ENCODE measurements at places on chromosomes 12 and 14.
A peak's percentile ranks its signal among the peaks of the same experiment; 100 is the strongest.

GRCh38 chr12:106064721-106065021 is 74.1 kb downstream of the NUAK1 start:
- no peaks in the 10 kb centered on the region for H3K4me1 ChIP-seq
- no peak for DNase-seq
- H3K27me3 ChIP-seq = no peaks in the 10 kb centered on the region
- no peak overlapping the region for H3K4me3 ChIP-seq
- no peaks in the 10 kb centered on the region for H3K36me3 ChIP-seq

GRCh38 chr14:38073641-38074040 is 134.1 kb upstream of the SSTR1 start:
- H3K27me3 ChIP-seq = peaks cover 16% of the 10 kb centered on the region
- DNase-seq = peak; percentile 62
- peak overlapping the region; percentile 98 for H3K27ac ChIP-seq
- no peaks in the 10 kb centered on the region for H3K36me3 ChIP-seq
- peak overlapping the region; percentile 82 for H3K4me3 ChIP-seq
- H3K4me1 ChIP-seq = peaks cover 84% of the 10 kb centered on the region

- no peak for DNase-seq
- no peak overlapping the region for H3K27ac ChIP-seq
- no peaks in the 10 kb centered on the region for H3K4me1 ChIP-seq
- H3K27me3 ChIP-seq = peaks cover under 1% of the 10 kb centered on the region
- H3K4me3 ChIP-seq = no peak overlapping the region
Measured at GRCh38 chr12:130965668-130966067, 12.0 kb downstream of the ADGRD1 start.

GRCh38 chr14:51219473-51220448 is 20.3 kb upstream of the TMX1 start:
- DNase-seq = no peak
- H3K36me3 ChIP-seq = peaks cover 12% of the 10 kb centered on the region
- H3K4me1 ChIP-seq = no peaks in the 10 kb centered on the region
- H3K4me3 ChIP-seq = no peak overlapping the region

- peaks cover 48% of the 10 kb centered on the region for H3K4me1 ChIP-seq
- H3K36me3 ChIP-seq = peaks cover 12% of the 10 kb centered on the region
- no peak for DNase-seq
Measured at GRCh38 chr14:105058521-105059034, 6.7 kb downstream of the GPR132 start.

- DNase-seq = no peak
- H3K36me3 ChIP-seq = no peaks in the 10 kb centered on the region
- H3K4me1 ChIP-seq = peaks cover 1% of the 10 kb centered on the region
- H3K27ac ChIP-seq = no peak overlapping the region
Measured at GRCh38 chr12:125178222-125178621, 113.0 kb downstream of the AACS start.

All from immature natural killer cell (primary cell).